ENCODE measurements at places on chromosomes 12 and 14.

- DNase-seq = peak; percentile 38
Observed at GRCh38 chr12:120971299-120972180, 6.8 kb upstream of the HNF1A start.

GRCh38 chr12:47651368-47652254 is 54.2 kb downstream of the RPAP3 start:
- DNase-seq = no peak

DNA sequence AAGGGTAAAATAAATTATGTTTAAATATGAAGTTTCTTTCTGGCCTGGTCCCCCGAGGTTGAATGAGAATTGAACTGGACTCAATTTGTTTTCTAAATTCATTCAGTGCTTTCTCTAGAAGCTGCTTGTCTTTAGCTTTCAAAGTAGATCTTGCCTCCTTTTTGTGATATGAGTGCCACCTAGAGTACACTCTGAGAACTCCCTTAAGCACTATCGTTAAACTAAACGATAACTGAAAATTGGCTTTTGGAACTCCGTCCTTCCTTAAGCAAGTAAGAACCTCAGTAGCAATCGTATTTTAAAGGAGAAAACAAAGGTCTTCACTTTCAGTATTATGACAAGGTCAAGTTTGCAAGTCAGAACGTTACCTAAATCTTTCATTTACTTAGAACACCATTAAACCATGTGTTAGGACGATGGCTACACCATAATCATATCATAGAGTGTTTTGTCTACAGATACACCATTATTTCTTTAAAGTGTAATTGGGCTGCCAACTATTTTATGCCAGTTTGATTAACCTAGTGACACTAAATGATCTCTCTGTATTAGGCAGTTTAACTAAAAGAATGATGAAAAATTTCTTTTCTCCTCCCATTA is 364.8 kb downstream of the SNAPC1 start:
- peak; percentile 46 for DNase-seq

DNA sequence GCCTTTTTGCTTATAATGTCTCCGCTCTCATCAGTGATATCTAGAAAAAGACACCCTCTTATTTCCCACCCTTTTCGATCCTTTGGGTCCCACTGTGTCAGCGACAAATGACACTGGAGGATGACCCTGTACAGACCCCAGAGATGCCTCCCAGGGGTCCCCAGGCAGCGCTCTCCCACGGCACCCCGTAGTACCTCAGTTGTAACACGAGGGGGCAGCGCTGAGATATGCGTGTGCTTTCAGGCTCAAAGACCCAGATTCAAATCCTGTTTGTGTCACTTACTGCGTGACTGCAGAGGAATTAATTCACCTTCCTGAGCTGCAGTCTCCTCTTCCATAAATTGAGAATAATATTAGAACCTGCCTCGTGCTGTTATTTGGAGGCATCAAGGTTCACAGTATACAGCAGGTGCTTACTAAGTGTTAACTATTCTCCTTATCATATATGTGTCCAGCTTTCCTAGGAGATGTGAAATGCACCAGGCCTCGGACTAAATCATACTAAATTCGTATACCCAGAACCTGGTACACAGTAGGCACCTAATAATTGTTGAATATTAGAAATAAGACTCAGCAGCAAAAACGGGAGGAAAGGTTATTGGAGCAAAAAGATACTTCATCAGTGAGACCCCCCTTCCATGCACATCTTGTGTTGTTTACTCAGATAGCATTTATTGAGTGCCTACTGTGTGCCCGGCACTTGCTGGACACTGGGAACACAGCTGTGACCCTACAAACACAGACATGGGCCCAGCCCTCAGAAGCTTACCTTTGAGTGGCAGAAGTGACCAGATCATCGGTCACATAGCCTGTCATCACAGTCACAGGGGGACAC is 99.9 kb downstream of the PHETA1 start:
- DNase-seq = peak; percentile 18

DNA sequence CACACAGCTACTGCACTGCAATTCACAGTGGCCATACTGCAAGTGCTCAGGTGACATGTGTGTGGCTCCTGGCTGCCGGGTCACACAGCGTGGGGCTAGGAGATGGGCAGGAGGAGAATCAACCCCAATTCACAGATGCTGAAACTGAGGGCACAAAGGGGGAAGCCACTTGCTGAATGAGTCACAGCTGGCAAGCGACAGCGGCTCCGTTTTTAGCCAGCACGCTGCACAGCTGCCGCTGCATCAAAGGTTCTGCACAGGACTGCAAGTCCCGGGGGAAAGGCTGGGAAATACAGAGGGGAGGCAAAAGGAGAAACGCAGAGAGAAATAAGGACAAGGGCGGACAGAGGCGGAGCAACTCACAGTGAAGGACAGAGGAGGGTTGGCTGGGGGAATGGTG is 57.9 kb downstream of the KDM2B start:
- DNase-seq = no peak

Data from SW 1271 (cell line).